Esophagus squamous epithelium (tissue), 5 donors: ENCODE measurements at places on chromosomes 4 and X.

GRCh38 chr4:76282941-76283689, 23.4 kb upstream of the STBD1 start:
- no peaks in the 10 kb centered on the region for H3K36me3 ChIP-seq
- no peak overlapping the region for H3K27ac ChIP-seq
- no peaks in the 10 kb centered on the region for H3K27me3 ChIP-seq
- no peak for DNase-seq
- no peak overlapping the region for H3K4me3 ChIP-seq

- H3K36me3 ChIP-seq = peaks cover 30% of the 10 kb centered on the region
- no peaks in the 10 kb centered on the region for H3K27me3 ChIP-seq
- DNase-seq = no peak
- no peak overlapping the region for H3K27ac ChIP-seq
- H3K4me1 ChIP-seq = no peaks in the 10 kb centered on the region
- H3K4me3 ChIP-seq = no peak overlapping the region
Measured at GRCh38 chrX:45056428-45057145, 144.1 kb downstream of the DIPK2B start.

GRCh38 chr4:80151981-80152380, 45.3 kb upstream of the PRDM8 start:
- no peak for DNase-seq
- H3K4me3 ChIP-seq = no peak overlapping the region
- H3K4me1 ChIP-seq = no peaks in the 10 kb centered on the region
- no peaks in the 10 kb centered on the region for H3K36me3 ChIP-seq

- H3K4me1 ChIP-seq = no peaks in the 10 kb centered on the region
- no peak overlapping the region for H3K4me3 ChIP-seq
- H3K27me3 ChIP-seq = no peaks in the 10 kb centered on the region
- DNase-seq = no peak
Measured at GRCh38 chr4:125527681-125528080, 212.9 kb downstream of the FAT4 start.

DNA sequence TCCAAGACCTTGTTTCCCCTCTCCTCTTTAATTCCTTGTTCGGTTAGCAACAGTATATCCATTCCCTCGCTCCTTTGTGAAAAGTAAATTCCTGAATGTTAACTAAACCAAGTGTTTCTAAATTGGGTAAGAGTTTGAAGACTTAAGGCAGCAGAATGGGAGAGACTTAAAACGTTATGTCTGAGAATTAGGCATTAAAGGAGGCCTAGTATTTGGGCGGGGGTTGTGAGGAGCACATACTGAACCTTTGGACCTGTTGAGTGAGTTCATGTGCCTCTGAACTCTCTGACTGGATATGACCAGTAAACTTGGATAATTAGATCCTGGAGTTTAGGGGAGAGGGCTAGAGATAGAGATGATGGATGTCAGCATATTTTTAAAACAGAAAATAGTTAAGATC, 1.2 kb downstream of the MSMO1 start:
- H3K4me3 ChIP-seq = peak overlapping the region; percentile 97
- H3K27me3 ChIP-seq = no peaks in the 10 kb centered on the region
- peaks cover 17% of the 10 kb centered on the region for H3K4me1 ChIP-seq
- H3K27ac ChIP-seq = peak overlapping the region; percentile 85

GRCh38 chrX:116111934-116112595, 58.5 kb upstream of the AGTR2 start:
- H3K27ac ChIP-seq = no peak overlapping the region
- no peaks in the 10 kb centered on the region for H3K4me1 ChIP-seq
- no peaks in the 10 kb centered on the region for H3K36me3 ChIP-seq
- no peak overlapping the region for H3K4me3 ChIP-seq
- no peak for DNase-seq

GRCh38 chr4:10667701-10668326, 16.8 kb downstream of the CLNK start:
- no peak overlapping the region for H3K4me3 ChIP-seq
- H3K4me1 ChIP-seq = peaks cover 5% of the 10 kb centered on the region
- no peak for DNase-seq
- no peak overlapping the region for H3K27ac ChIP-seq
- no peaks in the 10 kb centered on the region for H3K36me3 ChIP-seq

DNA sequence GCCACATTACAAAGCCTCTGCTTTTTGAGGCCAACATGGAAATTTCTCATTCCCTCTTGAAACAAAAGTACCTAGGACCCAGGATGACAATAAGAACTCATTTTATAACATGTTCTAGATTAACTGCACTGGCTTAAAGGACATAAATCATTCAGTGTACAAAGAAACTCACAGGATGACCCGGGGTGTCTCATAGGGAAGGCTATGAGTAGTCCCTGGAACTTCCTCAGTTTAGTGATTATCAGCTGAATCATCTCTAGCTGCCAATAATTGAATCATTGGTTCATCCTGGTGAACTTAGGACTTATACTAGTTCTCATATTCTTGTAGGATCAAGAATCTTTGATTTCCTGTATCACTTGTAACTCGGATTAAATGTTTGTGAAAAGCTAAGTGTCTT, 95.8 kb upstream of the WDR1 start:
- DNase-seq = no peak
- H3K4me1 ChIP-seq = no peaks in the 10 kb centered on the region
- H3K4me3 ChIP-seq = no peak overlapping the region
- H3K27me3 ChIP-seq = no peaks in the 10 kb centered on the region
- no peak overlapping the region for H3K27ac ChIP-seq

DNA sequence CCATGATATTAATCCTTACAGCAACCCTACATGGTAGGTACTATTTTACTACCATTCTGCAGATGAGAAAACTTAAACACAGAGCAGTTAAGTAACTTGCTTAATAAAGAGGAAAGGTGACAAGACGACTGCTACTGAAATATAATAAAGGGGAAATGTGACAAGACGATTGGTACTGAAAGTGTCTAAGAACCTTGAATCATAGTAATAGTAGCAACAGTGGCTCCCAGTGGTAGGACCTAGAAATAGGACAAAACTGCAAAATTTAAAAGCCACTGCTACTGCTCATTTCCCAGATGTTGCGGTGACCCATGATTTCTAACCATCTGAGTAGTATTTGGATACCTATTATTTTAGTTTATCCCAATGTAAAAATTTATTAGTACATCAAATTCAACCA, 89.5 kb downstream of the TASL start:
- no peak overlapping the region for H3K4me3 ChIP-seq
- H3K36me3 ChIP-seq = no peaks in the 10 kb centered on the region
- H3K27ac ChIP-seq = no peak overlapping the region
- H3K27me3 ChIP-seq = no peaks in the 10 kb centered on the region

GRCh38 chr4:123966990-123967769, 570.6 kb downstream of the SPRY1 start:
- no peak for DNase-seq
- no peak overlapping the region for H3K4me3 ChIP-seq
- no peaks in the 10 kb centered on the region for H3K4me1 ChIP-seq
- H3K27ac ChIP-seq = no peak overlapping the region

DNA sequence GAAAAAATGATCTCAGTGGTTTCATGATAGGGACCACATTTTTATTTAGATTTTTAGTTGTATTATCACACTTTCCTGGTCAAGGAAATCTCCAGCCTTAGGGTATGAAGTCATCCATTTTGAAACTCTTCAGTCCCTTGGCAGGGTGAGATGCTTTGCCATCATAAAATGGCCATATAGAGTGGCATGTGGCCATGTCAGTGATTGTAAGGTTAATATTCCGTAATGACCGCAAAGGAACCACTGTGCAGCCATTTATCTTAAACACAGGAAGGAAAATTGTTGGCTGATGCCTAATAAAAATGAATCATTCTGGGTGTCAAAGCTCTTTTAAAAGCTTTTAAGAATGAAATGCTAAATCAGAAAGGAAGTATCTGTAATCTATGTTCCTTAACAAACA, 35.6 kb downstream of the COMMD8 start:
- no peak for DNase-seq
- no peak overlapping the region for H3K4me3 ChIP-seq
- H3K27ac ChIP-seq = no peak overlapping the region
- no peaks in the 10 kb centered on the region for H3K36me3 ChIP-seq
- no peaks in the 10 kb centered on the region for H3K27me3 ChIP-seq

DNA sequence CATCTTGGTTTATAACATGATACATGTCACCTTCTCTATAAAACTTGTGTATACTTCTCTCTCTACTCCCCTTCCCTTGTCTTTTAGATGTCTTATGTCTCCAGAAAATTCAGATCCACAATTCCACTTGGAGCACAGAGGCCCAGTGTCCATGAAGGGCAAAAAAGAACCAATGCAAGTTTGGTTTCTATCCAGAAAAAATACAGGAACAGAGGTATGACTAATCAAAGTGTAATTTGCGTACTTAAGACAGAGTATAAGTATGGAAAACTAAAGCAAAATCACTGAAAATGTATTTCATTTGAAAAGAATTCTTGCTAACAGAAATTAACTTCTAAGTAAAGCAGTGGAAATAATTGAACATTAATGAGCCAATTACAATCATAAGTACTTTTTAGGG, 46.2 kb downstream of the GUCY1B1 start:
- H3K36me3 ChIP-seq = no peaks in the 10 kb centered on the region
- no peak overlapping the region for H3K4me3 ChIP-seq
- no peaks in the 10 kb centered on the region for H3K27me3 ChIP-seq
- no peak overlapping the region for H3K27ac ChIP-seq
- H3K4me1 ChIP-seq = no peaks in the 10 kb centered on the region

DNA sequence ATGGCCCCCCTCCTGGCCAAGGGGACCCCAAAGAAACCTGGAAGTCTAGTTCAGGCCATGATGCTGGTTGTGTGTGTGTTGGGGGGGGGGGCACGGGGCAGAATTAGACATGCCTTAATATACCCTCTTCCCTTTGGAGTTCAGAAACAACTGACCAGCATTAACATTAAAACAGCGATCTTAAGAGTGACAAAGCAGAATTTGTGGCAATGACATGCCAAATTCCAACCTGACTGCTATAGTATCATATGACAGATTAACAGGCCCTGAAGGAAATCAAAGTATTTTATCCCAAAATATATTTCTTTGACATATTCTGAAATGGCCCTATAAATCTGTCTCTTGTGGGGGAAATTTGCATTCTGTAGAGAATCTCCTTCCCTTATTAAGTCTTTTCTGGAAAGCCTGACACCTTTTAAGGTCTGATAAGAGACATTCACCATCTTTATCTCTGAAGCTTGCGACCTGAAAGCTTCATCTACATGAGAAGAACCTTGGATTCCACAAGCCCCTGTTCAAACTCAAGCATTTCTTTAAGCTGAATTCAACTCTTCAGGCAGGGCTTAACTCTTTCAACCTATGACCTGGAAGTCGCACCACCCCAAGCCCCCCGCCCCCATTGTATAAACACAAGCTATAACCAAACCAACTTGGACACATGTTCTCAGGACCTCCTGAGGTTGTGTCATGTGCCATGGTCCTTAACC, 40.2 kb downstream of the ABCB7 start:
- H3K27ac ChIP-seq = no peak overlapping the region
- H3K27me3 ChIP-seq = no peaks in the 10 kb centered on the region
- no peaks in the 10 kb centered on the region for H3K4me1 ChIP-seq
- no peaks in the 10 kb centered on the region for H3K36me3 ChIP-seq

GRCh38 chr4:135418353-135418752, 1216.8 kb upstream of the PABPC4L start:
- H3K27ac ChIP-seq = no peak overlapping the region
- DNase-seq = no peak
- H3K4me1 ChIP-seq = no peaks in the 10 kb centered on the region
- no peaks in the 10 kb centered on the region for H3K36me3 ChIP-seq
- H3K27me3 ChIP-seq = no peaks in the 10 kb centered on the region
- no peak overlapping the region for H3K4me3 ChIP-seq

DNA sequence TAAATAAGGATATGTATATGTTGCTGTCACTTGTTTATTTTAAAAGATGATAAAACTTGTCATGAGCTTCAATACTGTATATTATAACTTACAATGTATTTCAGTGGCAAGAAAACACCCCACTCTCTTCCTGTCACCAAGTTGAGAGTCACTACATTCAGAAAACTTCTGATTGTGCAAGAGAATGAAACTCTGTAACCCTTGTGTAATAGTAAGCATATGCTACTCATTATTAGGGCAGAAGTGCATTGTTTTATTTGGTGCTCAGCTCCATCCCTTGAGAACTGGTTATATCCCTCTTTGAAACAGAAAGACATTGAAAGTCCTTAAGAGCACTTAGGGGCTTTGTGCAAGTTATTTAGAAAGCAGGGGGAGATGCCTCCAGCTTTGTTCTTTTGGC, 594.5 kb downstream of the ARAP2 start:
- DNase-seq = no peak
- H3K27me3 ChIP-seq = no peaks in the 10 kb centered on the region
- H3K4me3 ChIP-seq = no peak overlapping the region
- no peak overlapping the region for H3K27ac ChIP-seq
- H3K36me3 ChIP-seq = no peaks in the 10 kb centered on the region
- no peaks in the 10 kb centered on the region for H3K4me1 ChIP-seq

- no peak overlapping the region for H3K4me3 ChIP-seq
- no peak for DNase-seq
- no peak overlapping the region for H3K27ac ChIP-seq
- no peaks in the 10 kb centered on the region for H3K27me3 ChIP-seq
- no peaks in the 10 kb centered on the region for H3K36me3 ChIP-seq
- no peaks in the 10 kb centered on the region for H3K4me1 ChIP-seq
Measured at GRCh38 chr4:149166876-149167275, 648.8 kb downstream of the IQCM start.

DNA sequence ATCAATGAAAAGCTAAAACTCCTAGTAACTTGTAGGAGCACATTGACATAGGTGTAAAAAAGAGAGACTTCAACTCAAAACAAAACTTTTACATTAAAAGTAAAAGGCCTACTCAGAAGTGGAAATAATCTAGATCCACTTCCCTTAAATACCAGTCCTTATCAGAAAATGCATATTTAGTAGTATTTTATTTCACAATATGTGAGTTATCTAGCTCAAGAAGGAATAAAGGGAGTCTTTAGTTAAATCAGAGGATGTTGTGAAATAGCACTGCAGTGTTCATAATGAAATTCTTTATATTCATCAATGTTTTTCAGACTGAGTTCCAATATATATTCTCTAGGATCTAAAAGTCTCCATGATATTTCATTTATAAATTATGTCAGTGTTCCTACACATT, 715.0 kb downstream of the GRID2 start:
- H3K27me3 ChIP-seq = no peaks in the 10 kb centered on the region
- no peak overlapping the region for H3K27ac ChIP-seq
- H3K4me1 ChIP-seq = no peaks in the 10 kb centered on the region
- H3K36me3 ChIP-seq = no peaks in the 10 kb centered on the region
- no peak for DNase-seq
- no peak overlapping the region for H3K4me3 ChIP-seq

DNA sequence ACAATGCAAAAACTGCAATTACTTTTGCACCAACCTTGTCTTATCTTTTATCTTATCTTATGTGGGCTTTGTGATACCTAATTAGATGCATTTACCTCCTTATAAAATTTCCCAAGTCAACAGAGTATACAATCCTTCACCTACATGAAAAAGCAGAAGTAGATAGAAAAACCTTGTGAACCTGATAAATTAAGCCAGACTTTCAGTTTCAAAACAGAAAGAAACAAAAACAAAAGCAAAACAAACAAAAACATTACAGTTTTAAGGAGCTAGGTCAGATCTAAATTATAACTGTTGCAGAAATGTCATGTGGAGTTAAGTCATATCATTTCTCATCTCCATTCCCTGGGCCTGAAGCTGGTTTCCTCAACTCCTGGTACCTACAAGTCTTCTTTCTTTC, 24.9 kb upstream of the CXXC4 start:
- H3K27me3 ChIP-seq = no peaks in the 10 kb centered on the region
- DNase-seq = no peak
- H3K27ac ChIP-seq = no peak overlapping the region

- H3K4me1 ChIP-seq = peaks cover 5% of the 10 kb centered on the region
- H3K27ac ChIP-seq = no peak overlapping the region
- no peaks in the 10 kb centered on the region for H3K36me3 ChIP-seq
- no peak for DNase-seq
- H3K4me3 ChIP-seq = peak overlapping the region; percentile 31
Measured at GRCh38 chr4:41644288-41644914, 104.1 kb downstream of the PHOX2B start.

GRCh38 chrX:120023259-120023658, 54.2 kb downstream of the RHOXF2B start:
- no peak for DNase-seq
- no peak overlapping the region for H3K4me3 ChIP-seq
- H3K4me1 ChIP-seq = no peaks in the 10 kb centered on the region
- no peaks in the 10 kb centered on the region for H3K36me3 ChIP-seq
